ENCODE measurements at places on chromosomes 5 and 9.

DNA sequence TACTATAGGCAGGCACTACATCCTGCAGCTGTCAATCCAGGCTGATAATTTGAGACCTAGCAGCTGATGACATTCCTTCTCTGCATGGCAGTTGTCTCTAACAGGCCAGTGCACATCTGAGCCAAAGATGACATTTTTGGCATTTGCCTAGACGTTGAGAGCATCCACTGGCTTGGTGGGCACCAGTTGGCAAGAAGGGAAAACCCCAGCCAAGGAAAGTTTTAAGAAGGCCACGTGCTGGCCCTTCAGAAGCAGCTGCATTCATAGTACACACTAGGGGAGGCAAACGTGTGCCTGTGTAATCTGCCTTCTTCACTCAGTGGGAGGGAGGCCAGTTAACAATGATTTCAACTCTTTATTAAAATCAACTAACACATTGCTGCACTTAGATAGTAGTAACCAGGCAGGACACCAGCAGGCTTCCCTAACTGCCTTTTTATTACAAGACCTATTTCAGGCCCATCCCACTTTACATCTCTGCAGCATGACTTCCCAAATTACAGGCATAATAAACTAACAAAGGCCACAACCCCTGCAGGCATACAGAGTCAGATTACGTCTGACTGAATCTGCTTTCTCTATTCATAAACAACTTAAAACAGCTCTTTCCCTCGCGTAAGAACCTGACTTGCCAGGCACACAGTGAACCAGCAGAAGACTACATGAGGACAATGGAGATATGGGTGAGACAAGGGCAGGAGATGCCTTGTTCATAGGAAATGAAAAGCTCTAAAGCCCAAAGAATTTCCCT is 576.3 kb downstream of the PDE4D start:
- DNase-seq: no peak

- no peak for DNase-seq
Observed at GRCh38 chr9:4686112-4686511, 6.7 kb downstream of the CDC37L1 start.

- no peak for DNase-seq
Observed at GRCh38 chr5:79229357-79230174, 6.4 kb upstream of the JMY start.

GRCh38 chr5:73230264-73231245 is 57.6 kb downstream of the TMEM174 start:
- no peak for DNase-seq

DNA sequence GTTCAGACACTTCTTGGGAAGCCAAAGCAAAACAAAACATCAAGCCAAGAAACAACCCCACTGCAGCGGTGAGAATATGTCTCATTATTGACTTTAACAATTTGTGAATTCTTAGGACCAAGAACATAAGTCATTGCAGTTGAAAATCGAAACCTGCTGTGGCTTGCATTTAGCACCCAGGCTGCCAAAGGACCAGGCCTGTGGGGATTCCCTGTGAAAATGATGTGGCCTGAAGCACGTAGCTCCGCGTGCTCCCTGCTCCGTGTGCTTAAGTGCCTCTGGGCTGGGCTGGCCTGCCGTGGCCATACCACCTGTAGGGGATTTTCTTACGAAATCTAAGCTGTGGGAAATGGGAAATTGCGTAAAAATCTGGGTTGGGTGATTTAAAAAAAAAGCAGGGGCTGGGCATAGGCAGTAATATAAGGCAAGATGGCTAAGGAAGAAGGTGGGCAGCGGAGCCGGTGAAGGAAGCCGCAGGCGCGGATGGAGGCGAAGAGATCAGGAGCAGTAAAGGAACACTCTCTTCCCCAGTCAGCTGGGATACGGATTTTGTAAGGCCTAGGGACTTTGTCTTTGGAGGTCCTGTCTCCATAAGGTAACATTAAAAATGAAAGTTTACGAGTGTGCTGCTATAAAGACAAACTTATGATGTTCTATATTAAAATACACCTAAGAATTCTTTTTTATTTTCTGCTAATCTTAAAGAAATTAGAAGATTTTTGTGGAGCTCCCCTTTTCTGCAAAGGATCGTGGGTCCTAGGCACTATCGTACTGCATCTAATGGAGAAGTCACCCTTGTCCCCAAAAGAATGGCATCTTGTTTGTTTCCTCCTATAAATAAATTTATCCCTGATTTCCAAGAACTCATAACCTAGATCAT is 189.6 kb upstream of the SEMA6A start:
- DNase-seq: no peak

- DNase-seq: no peak
Observed at GRCh38 chr5:76859591-76860247, 9.9 kb downstream of the S100Z start.

DNA sequence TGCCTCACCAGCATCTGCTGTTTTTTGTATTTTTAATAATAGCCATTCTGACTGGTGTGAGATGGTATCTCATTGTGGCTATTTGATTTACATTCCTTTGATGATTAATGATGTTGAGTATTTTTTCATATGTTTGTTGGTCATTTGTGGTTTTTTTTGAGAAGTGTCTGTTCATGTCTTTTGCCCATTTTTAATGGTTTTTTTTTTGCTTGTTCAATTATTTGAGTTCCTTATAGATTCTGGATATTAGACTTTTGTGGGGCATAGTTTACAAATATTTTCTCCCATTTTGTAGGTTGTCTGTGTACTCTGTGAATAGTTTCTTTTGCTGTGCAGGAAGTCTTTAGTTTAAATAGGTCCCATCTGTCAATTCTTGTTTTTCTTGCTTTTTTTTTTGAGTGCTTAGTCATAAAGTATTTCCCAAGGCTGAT is 148.1 kb downstream of the NPR3 start:
- DNase-seq: no peak

DNA sequence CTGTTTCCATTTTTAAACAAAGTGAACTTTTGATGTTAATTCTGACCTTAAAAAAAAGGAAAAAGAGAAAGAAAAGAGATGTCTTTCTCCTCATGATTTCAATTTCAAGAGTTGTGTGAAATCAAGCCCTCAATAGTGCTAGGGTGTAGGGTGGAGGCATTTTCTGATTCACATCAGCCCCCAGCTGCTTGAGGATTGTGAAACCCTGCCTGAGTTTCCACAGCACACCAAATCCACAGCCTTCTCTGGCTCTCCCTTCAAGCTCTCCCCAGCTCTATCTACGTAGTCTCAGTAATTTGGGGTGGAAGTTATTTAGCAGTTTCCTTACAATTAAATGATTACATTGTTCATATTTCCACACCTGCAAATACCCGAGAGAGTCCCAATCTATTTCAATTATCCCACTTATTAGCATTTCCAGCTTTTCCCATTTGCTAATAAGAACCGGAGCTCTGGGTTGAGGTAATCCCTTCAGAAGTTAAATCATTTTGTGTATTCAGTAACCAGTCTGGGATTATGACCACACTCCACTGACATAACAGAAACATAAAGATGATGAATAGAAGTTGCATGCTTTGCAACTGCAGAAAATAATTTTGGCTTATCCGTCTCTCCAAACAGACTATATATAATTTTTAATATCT is 54.9 kb downstream of the MTX3 start:
- no peak for DNase-seq

DNA sequence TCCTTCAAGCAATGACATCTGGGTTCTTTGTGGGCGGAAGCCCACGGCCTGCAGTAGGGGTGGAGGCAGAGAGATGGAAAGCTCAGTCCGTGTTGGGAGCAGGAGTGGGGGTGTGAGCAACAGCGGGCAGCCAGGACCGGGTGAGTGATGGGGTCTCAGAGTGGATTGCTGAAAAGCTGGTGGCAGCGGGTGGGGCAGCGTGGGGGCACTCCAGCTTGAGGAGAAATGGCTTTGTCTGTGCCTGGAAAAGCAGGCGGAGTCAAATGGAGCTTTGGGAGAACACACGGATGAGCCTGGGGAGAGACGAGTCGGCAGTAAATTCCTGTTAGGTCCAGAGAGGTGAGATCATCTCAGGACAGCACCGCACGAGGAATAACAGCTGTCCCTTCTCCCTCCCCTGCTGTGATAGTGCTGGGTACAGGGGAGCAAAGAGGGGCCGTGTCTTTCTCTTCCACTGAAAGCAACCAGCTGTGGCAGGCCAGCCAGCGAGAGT is 42.1 kb downstream of the CACNA1B start:
- no peak for DNase-seq

DNA sequence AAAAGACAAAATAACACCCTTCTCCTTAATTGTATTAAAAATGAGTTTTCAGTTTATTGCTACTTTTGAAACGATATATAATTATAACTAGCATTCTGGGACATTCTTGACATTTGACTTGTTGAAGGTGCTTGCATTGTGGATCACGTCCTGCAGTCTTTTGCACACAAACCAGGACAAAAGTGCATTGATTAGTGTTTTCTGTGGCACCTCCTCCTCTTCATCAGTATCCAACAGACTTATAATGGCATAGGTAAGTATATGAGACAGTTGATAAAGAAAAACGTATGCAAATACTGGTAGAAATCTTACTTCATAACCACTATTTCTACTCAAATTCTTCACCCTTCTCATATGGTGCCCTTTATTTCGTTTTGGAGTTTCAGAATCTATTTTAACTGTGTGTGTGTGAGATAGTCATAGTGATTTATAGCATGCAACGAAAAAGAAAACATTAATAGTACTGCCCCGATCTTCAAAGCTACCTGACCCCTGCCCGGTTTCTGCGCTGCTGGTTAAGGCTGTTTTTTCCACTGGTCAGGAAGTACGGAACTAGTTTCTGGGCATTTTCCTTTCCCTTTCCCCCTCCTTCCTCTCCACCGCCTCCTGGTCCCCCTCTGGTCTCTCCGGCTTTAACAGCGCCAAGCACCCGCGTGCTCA is 639 bp upstream of the RASA1 start:
- DNase-seq: no peak

- DNase-seq: no peak
Observed at GRCh38 chr9:101706261-101706798, 32.1 kb downstream of the GRIN3A start.

- no peak for DNase-seq
Observed at GRCh38 chr9:89010526-89011111, 19.4 kb downstream of the S1PR3 start.

- DNase-seq: no peak
Observed at GRCh38 chr5:150035139-150035895, 34.8 kb downstream of the HMGXB3 start.

GRCh38 chr9:2826291-2826690 is 17.6 kb downstream of the PUM3 start:
- DNase-seq: no peak

DNA sequence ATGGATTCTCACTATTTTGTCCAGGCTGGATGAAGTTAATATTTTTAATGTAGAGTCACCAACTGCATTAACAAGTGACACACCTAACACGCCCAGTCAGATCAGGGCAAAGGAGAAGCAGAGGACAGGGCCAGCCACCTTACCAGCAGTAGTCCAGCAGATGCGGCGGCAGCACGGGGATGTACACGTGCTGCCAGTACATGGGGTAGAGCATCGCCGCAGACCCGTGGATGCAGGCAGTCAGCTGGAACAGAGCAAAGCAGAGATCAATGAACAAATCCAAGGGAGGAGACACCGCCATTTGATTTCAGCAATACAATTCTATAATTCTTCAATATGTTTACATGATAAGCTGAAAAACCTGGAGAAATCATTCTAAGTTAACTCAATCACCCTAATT is 274.2 kb downstream of the CRB2 start:
- no peak for DNase-seq

DNA sequence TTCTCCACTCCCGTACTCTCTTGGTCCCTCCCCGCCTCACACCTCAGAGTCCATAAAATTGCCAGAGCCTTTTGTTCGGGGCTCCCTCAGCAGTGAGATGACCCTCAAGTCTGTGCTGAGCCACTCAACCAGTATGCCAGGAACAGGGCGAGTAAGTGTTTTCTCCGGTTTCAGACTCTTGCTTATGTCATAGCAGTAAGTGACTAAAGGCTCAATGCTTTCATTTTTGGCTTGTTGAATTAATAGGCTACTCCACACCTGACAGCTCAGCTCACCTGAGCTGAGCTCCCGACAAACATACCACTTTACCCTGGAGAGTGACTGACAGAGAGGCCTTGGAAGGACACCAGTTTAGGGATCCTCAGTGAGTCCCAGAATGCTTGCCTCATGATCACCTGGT is 30.5 kb downstream of the PCSK1 start:
- DNase-seq: no peak

DNA sequence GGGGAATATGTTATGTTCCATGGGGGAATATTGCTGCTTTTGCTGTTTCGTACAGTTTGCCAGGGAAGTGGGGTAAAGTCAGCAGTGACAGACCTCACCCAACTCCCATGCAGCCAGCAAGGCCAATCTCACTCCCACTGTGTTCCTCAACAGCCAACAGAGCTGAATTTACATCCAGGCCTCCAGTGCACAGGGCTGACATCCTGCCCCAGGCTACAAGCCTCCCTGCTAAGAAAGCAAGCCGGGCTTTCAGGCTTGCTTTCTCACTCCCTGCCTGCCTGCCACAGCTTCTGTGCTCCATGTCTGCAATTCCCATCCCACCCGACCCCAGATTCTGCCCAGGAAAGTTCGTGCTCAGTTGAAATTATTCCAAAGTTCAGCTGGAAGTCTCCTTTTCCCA is 25.5 kb upstream of the SNCAIP start:
- DNase-seq: no peak

- no peak for DNase-seq
Observed at GRCh38 chr9:118384531-118385100, 680.4 kb downstream of the TLR4 start.

- no peak for DNase-seq
Observed at GRCh38 chr9:122444041-122444733, 33.5 kb downstream of the OR1J1 start.

GRCh38 chr5:146753641-146754040 is 124.9 kb downstream of the PPP2R2B start:
- DNase-seq: no peak

- no peak for DNase-seq
Observed at GRCh38 chr5:133779828-133780475, 167.6 kb upstream of the FSTL4 start.

GRCh38 chr5:83865579-83865978 is 144.9 kb upstream of the HAPLN1 start:
- DNase-seq: no peak

- DNase-seq: no peak
Observed at GRCh38 chr9:130561056-130561455, 18.3 kb upstream of the FUBP3 start.

DNA sequence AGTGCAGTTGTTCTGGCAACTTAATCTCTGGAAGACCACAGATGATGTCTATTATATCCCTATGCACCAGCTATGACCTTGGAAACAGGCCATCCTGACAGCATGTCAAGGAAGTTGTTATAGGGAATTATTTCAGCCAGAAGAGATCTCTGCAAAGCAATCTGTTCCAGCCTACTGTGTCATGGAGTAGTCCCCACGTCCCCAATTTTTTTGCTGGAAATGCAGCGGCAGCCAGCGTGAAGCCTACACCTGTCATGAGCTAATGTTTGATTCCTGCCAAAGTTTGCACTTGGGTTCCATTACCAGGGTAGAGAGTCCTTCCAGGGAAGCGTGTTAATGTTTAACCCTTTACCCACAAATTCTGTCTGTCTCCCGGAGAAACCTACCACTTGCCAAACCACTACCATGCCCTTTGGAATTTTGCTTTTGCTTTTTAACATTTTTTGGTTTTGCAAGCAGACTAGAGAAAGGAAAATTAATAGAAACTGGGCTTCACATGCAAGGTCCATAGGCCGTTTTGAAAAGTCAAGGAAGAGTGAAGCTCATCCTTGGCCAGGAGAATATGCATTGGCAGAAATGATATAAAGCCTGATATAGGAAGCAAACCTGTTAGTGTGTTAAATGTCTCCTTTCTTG is 174.9 kb upstream of the SPRY4 start:
- DNase-seq: no peak

- no peak for DNase-seq
Observed at GRCh38 chr5:13003457-13003856, 941.0 kb downstream of the DNAH5 start.

GRCh38 chr9:69193685-69194032 is 19.6 kb downstream of the TJP2 start:
- no peak for DNase-seq

GRCh38 chr9:8492024-8492423 is 692.4 kb upstream of the DMAC1 start:
- no peak for DNase-seq

Data from stimulated activated CD8-positive, alpha-beta memory T cell treated with anti-CD3 and anti-CD28 coated beads, Interleukin-2, amount 100 ng/mL, for 48 hours (primary cell).